ENCODE measurements at places on chromosomes 12 and 14.

- DNase-seq, result no peak
Measured at GRCh38 chr12:68001486-68002466, 12.5 kb downstream of the IFNG-AS1 start.

DNA sequence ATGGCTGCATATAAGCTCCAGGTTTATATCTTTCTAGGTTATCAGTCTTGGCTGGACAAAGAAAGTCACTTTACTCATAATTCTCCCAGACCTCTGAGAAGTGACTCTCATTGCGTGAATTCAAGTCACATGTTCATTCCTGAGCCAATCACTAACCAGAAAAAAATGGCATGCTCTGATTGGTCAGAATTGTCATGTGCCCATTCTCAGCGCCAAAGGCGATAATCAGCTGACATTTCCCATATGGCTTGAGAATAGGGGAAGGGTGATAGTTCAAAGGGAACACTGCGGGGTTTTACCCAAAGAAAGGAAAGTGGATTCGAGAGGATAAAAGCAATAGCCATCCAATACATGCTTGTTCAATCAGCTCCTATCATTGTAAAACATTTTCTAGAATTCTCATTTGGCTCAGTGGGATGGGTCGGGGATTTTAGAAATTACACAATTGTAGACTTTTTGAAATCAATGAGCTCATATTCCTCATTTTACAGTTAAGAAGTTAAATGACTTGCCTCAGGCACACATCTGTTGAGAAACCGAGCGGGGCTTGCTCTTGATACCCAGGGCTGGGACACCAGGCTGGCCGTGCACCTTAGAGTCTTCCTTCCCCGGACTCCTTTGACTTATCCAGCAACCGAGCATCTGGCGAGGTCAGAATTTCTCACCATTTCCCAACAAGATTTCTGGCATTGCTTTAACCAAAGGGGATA, 454.0 kb upstream of the TBX3 start:
- DNase-seq, result no peak

DNA sequence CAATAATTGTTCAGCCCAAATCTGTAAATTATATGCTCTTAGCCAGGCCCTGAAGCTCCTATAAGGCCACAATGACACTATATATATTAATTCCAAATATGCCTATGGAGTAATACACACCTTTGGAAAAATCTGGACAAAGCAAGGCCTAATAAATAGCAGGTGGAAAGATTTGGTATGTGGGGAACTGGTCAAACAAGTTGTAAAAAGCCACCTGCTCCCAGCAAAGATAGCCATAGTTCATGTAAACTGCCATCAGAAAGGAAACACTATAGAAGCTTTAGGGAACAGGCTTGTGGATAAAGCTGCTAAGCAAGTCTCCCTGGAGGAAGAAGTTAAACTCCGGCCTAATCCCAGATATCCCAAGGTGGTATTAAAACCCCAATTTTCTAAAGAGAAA, 29.7 kb downstream of the PRMT8 start:
- no peak for DNase-seq

GRCh38 chr12:1804545-1805332, 15.6 kb upstream of the LRTM2 start:
- peak; percentile 92 for DNase-seq

- DNase-seq, result no peak
Measured at GRCh38 chr14:105702275-105702817, 176.0 kb downstream of the TMEM121 start.

GRCh38 chr12:26042645-26043044, 82.2 kb downstream of the BHLHE41 start:
- DNase-seq, result no peak

- no peak for DNase-seq
Measured at GRCh38 chr14:51962711-51963110, 26.6 kb upstream of the RTRAF start.

GRCh38 chr14:25522926-25523325, 473.0 kb upstream of the STXBP6 start:
- DNase-seq, result no peak

DNA sequence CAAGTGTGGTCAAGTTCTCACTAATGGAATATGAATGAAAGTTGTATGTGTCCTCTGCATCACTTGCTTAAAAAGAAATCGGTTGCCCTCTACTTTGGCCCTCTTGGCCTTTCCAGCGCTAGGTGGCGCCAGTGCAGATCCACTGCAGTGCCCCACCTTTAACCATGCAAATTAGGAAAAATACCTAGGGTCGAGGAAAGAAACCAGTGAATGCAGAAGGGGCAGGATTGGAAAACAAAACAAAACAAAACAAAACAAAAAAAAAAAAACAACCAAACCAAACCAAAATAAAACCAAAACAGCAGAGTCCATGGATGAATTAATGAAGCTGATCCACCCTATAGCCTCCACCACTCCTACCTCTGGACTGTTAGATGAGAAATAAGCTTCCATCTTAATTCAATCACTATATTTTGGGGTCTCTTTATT, 12.9 kb upstream of the NEMF start:
- peak; percentile 56 for DNase-seq

GRCh38 chr12:3155702-3156370, 78.7 kb downstream of the TSPAN9 start:
- DNase-seq, result peak; percentile 13

DNA sequence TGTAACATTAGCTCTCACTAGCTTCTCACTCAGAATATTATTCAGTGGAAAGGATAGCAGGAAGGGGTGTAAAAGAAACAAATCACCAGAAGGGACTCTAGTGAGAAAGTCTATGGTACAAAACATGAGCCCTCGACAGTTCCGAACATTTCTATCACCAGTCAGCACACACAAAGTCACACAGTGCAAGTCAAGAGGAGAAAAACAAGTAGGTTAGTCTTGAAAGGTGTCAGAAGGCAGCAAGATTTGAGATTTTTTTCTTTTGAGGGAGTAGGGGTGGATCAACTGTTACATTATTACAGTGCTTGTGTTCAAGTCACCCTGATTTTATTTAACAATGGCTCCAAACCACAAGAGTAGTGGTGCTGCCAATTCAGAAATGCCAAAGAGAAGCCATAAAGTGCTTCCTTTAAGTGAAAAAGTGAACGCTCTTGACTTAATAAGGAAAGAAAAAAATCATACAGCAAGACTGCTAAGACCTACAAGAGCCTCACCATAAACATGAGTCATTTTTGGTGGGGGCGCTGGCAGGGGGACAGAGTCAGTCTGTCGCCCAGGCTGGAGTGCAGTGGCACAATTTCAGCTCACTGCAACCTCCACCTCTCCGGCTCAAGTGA, 42.3 kb downstream of the GNS start:
- DNase-seq, result no peak

GRCh38 chr14:27085500-27085899, 487.7 kb upstream of the NOVA1 start:
- no peak for DNase-seq

DNA sequence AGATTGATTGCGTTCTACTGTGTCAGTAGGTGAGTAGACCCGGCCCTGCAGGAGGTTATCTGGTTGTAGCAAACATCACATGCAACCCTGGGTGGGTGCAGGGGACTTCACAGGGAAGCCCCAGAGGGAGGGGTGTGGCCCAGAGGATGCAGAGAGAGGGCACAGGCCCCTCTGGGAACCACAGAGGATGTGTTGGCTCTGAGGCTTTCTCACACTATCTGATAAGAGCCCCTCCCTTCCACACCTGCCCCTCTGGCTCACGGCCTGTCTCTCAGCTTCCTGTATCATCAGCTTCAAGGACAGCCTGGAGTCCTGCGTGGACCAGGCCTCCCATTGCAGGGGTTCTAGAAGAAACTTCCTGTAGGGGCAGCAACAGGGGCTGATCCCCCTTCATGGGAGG, 101.9 kb downstream of the RIN3 start:
- DNase-seq, result no peak

GRCh38 chr12:128459067-128459466, 192.1 kb downstream of the TMEM132C start:
- no peak for DNase-seq

GRCh38 chr14:97705107-97705506, 907.9 kb downstream of the VRK1 start:
- DNase-seq, result no peak

DNA sequence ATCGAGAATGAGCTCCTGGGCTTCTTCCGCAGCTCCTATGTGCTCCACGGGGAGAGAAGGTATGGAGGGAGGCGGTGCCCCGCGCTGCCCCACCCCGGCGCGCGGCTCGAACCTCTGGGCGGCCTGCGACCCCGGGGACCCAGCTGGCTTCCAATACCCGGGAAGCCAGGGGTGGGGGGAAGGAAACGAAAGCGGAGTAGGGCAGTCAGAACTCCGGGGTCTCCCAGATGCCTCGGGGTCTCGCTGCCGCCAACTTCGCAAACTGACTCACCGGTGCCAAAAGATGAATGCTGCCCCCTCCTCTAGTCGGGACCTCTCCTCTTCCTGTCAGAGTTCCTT, 1.3 kb downstream of the TRHDE start:
- DNase-seq, result no peak

GRCh38 chr12:27754795-27755194, 25.2 kb upstream of the KLHL42 start:
- DNase-seq, result no peak

- no peak for DNase-seq
Measured at GRCh38 chr14:85415015-85415712, 114.8 kb upstream of the FLRT2 start.

DNA sequence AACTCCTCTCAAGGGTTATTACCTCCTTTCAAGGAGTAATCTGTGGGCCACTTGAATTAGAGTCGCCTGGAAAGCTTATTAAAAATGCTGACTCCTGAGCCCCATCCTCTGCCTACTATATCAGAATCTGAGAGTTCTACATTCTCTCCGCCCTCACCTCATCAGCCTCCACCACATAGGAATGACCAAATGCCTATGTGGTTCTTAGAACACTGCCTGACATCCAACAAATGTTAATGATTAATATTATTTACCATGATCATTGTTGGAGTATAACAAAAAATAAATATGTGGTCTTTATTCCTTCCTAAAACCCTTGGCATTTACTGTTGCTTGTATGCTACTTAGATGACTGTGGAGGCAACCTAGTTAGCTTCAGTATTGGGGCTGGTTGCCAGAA, 91.9 kb downstream of the BBS10 start:
- DNase-seq, result no peak

GRCh38 chr14:36212987-36213386, 36.5 kb upstream of the PTCSC3 start:
- DNase-seq, result no peak

DNA sequence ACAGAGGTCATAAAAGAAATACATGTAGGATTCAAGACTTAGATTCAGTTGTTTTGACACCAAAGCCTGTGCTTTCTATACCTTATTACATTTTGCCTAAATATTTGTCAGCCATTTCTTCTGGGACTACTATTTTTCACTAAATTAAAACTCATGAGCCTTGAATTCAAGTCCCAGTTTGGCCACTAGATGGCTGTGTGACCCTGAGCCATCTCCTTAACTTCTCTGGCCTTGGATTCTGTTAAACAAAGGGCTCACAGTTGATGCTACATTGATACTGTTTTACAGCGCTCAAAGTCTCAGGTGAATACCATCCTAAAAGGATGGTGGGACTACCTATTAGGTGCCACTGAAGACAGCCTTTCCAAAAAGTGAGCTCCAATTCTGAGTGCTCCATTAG, 39.6 kb upstream of the CCDC198 start:
- peak; percentile 17 for DNase-seq

DNA sequence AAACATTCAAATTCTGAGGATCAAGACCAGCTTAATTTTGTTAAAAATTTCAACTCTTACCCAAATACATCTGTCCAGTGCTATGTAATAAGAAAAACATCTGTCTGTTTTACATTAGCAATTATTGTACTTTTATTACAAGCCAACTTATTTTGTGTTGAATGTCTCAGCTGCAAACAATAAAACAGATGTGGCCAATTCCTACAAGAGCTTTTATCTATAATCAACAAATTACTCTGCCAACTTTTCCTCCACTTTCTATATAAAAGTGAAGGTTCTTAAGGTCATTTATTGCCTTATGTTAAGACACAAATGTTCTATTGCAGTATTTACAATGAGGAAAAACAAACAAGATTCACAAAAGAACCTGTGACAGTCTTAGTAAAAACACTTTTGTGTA, 72.7 kb downstream of the NOVA1 start:
- no peak for DNase-seq

- no peak for DNase-seq
Measured at GRCh38 chr14:53128303-53129028, 24.7 kb downstream of the DDHD1 start.

DNA sequence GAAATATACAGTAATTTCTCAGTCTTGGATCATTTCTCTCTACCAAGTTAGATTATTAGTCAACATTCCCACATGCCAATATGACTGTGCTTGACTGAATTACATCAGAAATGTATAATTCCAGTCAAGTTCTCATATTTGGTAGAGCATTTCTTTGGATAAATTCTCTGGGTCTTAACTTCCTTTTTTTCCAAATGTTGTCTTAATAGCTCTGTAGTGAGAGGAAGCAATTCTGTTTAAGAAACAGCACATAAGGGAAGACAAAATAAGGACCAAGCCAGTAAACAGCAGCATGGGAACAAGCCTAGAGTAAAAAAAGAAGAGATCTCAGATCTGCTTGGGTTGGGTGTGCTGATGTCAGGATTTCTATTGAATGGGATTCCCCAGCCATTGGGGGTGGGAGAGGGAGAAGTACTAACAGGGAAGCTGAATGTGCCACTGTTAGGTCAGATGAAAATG, 14.2 kb upstream of the DYRK2 start:
- DNase-seq, result no peak

GRCh38 chr12:45348311-45348710, 132.4 kb downstream of the ANO6 start:
- no peak for DNase-seq

DNA sequence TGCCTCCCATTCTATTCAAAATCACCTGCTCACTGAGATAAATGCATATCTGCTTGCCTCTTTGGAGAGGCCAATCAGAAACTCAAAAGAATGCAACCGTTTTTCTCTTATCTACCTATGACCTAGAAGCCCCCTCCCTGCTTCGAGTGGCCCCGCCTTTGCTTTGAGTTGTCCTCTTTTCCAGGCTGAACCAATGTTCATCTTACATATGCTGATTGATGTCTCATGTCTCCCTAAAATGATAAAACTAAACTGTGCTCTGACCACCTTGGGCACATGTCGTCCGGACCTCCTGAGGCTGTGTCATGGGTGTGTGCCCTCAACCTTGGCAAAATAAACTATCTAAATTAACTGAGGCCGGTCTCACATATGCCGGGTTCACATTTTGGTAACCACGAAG, 64.1 kb upstream of the HECTD1 start:
- DNase-seq, result no peak

DNA sequence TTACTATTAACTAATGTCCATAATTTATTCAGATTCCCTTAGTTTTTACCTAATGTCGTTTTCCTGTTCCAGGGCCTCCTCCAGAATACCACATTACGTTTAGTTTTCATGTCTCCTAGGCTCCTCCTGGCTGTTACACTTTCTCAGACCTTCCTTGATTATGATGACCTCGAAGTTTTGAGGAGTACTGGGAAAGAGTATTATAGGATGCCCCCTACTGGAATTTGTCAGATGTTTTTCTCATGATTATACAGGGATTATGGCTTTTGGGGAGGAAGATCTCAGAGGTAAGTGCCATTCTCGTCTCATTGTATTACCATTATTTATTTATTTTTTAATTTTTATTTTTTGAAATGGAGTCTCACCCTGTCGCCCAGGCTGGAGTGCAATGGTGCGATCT, 17.7 kb upstream of the C1S start:
- no peak for DNase-seq
